B cell (primary cell): ENCODE measurements at places on chromosomes 6 and 20. TPM values are rescaled to one million over a fixed set of nuclear protein-coding genes. Genes with fewer than 3 reads are reported as not detected.

DNA sequence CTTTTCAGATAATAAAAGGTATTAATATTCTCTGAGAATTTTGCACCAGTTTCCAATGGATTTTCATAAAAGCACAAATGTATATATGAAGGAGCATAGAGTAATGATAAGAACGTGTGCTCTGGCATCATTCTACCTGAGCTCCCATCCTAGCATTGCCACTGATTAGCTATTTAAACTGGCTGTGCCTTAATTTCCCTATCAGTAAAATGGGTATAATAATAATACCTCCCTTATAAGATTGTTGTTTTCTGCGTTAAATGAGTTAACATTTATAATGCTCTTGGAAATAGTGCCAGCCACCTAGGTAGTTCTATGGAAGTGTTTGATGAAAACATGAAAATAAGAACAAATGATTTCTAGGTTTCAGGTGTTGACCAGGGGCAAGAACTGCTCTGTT lies 11.2 kb downstream of the ZKSCAN3 start:
- no peak for DNase-seq

- no peak for DNase-seq
Measured at GRCh38 chr20:44856442-44856841, 29.1 kb upstream of the YWHAB start.

GRCh38 chr20:47818996-47819609 lies 33.8 kb upstream of the SULF2 start:
- no peak for DNase-seq

Gene WDR27
- total RNA-seq, result 76.4 and 86.3 TPM in 2 replicates

Gene PPP1R16B
- total RNA-seq, result 108 and 112 TPM in 2 replicates

Gene OPRM1
- not detected in 2 replicates for total RNA-seq

Gene SLC35D3
- not detected in 2 replicates for total RNA-seq

Gene TFAP2D
- total RNA-seq, result not detected in 2 replicates

Gene ADGRB3
- total RNA-seq, result not detected in 2 replicates

Gene PDYN
- total RNA-seq, result not detected in 2 replicates

DNA sequence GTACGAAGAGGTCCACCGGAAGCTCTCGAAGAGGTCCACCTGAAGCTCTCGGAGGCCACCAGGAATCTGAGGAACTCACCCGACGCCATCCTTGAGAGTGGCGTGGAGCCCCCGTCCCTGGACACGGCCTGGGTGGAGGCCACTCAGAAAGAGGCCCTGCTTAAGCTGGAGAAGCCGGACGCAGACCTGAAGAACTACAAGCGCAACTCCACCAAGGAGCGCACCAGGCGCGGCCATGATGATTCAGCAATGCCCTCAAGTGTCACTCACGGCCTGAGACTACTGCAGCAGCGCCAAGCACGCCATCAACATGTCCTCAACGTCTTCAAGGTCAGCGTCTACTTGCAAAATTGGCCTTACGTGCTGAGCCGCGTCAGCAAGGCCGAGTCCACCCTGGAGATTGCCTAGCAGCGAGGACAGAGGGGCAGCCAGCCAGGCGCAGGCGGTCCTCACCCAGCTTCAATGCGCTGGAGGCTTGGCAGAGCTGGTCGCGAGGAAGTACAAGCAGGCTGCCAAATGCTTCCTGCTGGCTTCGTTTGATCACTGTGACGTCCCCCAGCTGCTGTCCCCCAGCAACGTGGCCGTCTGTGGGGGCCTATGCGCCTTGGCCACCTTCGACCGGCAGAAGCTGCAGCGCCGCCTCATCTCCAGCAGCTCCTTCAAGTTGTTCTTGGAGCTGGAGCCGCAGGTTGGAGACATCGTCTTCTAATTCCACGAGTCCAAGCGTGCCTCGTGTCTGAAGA lies 7.7 kb upstream of the GJA10 start:
- DNase-seq, result peak; percentile 7

Gene OVOL2
- not detected in 2 replicates for total RNA-seq

Gene HSPA1L
- total RNA-seq, result 2.0 and 2.4 TPM in 2 replicates
